CD4-positive, alpha-beta T cell treated with Interleukin-12 subunit alpha and Interleukin-12 subunit beta, for 1 hour (primary cell): ENCODE measurements at places on chromosomes 12 and 14.

- no peak for DNase-seq
Measured at GRCh38 chr12:1613860-1614259, 15.2 kb upstream of the WNT5B start.

GRCh38 chr12:13595536-13596443 is 385.6 kb downstream of the GRIN2B start:
- DNase-seq = no peak

DNA sequence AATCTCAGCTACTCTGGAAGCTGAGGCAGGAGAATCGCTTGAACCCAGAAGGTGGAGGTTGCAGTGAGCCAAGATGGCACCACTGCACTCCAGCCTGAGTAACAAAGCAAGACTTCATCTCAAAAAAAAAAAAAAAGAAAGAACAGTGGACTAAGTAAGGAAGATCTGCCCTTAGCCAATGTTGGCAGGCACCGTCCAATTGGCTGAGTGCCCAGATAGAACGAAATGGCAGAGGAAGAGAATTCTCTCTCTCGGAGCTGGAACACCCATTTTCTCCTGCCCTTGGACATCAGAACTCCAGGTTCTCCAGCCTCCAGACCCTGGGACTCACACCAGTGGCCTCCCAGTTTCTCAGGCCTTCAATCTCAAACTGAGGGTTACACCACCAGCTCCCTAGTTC is 49.9 kb downstream of the ESR2 start:
- no peak for DNase-seq

- DNase-seq = no peak
Measured at GRCh38 chr12:64663015-64663414, 52.7 kb downstream of the RASSF3 start.

DNA sequence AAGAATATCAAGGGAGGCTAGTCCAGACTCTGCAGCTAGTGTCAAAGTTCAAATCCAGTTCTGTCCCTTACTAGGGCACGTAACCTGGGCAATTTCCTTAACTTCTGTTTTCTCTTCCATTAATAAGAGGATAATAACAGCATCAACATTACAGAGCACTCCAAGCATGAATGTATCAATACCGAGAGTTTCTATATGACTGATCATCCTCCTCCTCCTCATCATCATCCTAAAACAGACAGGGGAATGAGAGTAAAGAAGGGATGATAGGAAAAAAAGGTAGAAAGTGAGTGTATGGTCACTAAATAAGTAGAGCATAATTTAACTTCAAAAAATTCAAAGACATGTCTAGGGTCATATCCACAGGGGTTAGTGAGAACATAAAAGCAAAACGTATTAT is 171.4 kb downstream of the NDUFA12 start:
- no peak for DNase-seq

DNA sequence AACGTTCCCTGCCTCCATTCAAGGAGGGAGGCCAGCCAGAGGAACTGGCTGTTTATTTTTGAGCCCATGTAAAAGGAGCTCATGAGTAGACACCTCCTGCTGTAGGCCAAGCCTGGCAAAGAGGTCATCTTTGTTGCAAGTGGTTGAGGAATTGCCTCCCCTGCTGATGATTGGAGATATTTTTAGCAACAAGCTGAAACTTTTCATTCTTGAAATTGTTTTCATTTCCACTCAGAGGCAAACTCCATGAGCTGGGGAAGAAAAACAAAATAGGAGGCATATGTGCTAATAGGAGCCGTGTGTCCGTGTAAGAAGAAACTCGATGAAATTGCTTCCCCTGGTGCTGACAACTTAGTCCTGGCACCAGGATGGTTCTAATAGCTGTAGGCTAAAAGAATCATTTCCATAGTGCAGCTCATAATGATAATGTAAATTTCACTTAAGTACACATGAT is 440.1 kb upstream of the FAR2 start:
- no peak for DNase-seq

- no peak for DNase-seq
Measured at GRCh38 chr12:48774516-48774915, 14.4 kb downstream of the ADCY6 start.

GRCh38 chr12:45878630-45879255 is 111.6 kb downstream of the SCAF11 start:
- peak; percentile 50 for DNase-seq

DNA sequence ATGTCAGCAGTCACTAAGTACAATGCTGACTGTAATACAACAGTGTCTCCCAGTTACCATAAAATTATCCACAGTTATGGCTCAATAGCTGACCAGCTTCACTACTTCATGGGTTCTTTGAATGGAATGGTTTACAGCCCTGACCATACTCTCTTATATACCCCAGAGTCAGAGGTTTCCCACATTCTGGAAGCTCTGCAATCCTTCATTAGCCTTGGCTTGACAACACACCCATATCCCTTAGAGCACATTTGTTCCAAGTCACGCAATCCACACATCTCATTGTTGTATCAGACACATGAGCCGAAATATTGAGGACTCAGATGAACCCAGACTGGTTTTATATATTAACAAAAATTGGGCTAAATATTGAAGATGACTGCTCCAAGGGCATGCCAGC is 209.4 kb upstream of the PLXNC1 start:
- no peak for DNase-seq

GRCh38 chr12:78853231-78853630 is 11.3 kb upstream of the SYT1 start:
- DNase-seq = no peak

GRCh38 chr12:115385141-115385540 is 701.2 kb upstream of the TBX3 start:
- DNase-seq = no peak

DNA sequence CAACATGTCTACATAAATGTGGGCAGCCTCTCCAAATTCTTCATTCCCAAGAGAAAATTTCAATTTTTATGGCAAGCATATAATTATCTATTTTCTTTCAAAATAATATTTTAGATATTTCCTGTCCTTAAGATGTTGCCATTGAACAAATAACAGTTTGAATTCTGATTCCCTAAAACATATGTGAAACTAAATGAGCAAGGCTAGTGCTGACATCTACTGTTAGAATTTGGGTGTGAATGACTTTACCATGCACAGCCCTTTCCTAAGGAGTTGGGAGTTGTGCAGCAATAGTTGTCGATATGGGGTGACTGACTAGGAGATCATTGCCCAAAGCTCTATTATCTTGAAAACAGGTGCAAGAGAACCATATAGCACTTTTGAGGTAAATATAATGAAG is 108.2 kb upstream of the SLC38A4 start:
- DNase-seq = peak; percentile 9

DNA sequence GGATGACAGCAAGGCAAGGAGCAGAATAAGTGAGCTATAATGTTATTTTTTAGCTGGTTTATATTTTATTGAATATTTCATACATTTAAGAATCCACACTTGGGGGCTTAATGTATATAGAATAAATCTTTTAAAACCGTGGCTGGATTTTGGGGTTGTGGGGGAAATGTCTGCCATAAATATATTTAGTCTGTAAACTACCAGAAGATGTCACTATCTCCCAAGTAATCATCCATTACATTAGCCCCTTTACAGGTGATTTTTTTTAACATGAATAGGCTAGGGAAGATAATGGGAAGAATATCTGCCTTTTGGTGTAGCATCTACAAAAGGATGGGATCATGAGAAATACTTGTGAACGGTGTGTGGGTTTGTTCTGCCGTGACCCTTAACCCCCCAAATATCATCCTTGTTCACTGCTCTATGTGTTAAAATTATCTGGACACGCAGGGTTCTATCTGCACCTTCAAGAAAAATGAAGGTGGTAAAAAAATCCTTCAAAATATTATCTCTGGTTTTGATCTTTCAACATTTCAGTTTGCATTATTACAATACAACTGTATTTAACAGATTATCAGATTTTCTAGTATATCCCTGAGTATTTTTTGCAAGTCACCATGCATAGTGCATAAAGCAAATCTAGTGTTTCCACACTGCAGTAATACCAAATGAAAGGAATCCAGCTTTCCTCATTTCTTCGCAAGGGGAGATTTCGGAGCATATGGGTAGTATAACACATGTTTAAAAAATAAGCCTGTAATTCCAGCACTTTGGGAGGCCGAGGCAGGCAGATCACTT is 8.0 kb upstream of the SLC17A8 start:
- no peak for DNase-seq

GRCh38 chr14:39383026-39383660 is 49.1 kb downstream of the FBXO33 start:
- DNase-seq = peak; percentile 33

- DNase-seq = peak; percentile 12
Measured at GRCh38 chr14:39628087-39628486, 195.9 kb upstream of the FBXO33 start.

DNA sequence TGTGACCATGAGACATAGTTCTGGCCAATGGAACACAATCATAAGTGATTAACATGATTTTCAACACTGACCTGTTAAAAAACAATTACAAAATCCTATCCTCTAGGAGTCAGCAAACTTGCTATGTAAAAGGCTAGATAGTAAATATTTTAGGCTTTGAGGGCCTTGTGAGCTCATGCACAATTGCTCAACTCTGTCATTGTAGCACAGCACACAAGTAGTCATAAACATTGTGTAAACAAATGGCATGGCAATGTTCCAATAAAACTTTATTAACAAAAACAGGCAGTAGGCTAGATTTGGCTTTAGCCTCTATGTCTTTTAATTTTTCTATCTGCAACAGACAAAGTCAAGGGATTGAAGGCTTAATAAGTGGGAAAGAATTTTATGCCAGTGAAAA is 350.7 kb downstream of the C12orf50 start:
- DNase-seq = no peak

GRCh38 chr12:129096968-129097367 is 243.7 kb downstream of the GLT1D1 start:
- no peak for DNase-seq

DNA sequence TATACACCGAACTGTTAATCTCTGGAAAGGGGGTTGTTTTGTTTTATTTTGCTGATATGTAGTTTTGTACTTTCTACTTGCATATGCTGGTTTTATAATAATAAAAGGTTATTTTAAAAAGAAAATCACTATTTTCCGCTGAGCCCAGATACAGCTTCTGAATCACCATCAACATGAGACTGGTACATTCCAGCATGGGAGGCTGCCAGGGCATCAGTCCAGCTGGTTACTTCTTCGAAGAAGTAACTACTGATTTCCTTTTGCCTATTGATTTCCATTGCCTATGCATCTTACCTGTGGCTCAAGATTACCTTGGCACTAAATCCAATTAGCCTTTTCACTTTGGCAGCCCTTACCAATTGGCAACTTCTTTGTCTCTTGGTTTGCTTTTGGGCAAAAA is 11.7 kb upstream of the OSBPL8 start:
- DNase-seq = no peak

GRCh38 chr12:108839018-108839889 is 18.1 kb downstream of the SSH1 start:
- DNase-seq = no peak
